Activated CD4-positive, alpha-beta T cell treated with anti-CD3 and anti-CD28 coated beads, Interleukin-2, amount 10 ng/mL, durations not matched to agents 24 days and 14 days (primary cell): ENCODE measurements at places on chromosomes 3 and 15. TPM values are rescaled to one million over a fixed set of nuclear protein-coding genes. Genes with fewer than 3 reads are reported as not detected.

DNA sequence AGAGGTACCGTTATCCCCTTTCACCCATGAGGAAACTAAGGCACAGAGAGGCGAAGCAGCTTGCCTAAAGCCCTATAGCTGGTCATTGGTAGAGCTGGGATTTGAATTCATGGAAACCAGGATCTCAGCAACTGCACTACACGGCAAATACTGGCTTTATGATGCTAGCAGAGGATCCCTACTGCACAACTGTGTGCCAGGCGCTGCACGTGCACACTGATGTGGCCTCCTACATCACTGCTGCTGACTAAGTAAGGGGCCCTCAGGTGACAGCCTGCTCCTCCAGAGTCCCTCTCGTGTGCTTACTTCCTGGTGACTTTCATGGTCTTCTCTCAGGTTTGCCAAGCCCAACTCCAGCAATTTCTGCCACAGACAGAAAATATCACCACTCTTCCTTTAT is 3.4 kb upstream of the POLG start:
- peaks cover 10% of the 10 kb centered on the region for H3K36me3 ChIP-seq
- H3K27me3 ChIP-seq, result peaks cover 17% of the 10 kb centered on the region
- no peak for DNase-seq
- H3K4me1 ChIP-seq, result peaks cover 21% of the 10 kb centered on the region

GRCh38 chr3:136839556-136839931 is 20.6 kb downstream of the SLC35G2 start:
- peaks cover 27% of the 10 kb centered on the region for H3K4me1 ChIP-seq
- no peaks in the 10 kb centered on the region for H3K27me3 ChIP-seq
- H3K4me3 ChIP-seq, result peak overlapping the region; percentile 6
- peak overlapping the region; percentile 47 for H3K27ac ChIP-seq
- H3K36me3 ChIP-seq, result peaks cover 22% of the 10 kb centered on the region

GRCh38 chr3:58651276-58651675 is 15.3 kb downstream of the FAM3D start:
- no peaks in the 10 kb centered on the region for H3K36me3 ChIP-seq
- no peaks in the 10 kb centered on the region for H3K27me3 ChIP-seq
- H3K27ac ChIP-seq, result no peak overlapping the region
- H3K4me3 ChIP-seq, result no peak overlapping the region

Gene C3orf49
- total RNA-seq, result not detected in 2 replicates

Gene TRPM1
- total RNA-seq, result not detected in 2 replicates

Gene DUOXA2
- not detected in 2 replicates for total RNA-seq

GRCh38 chr15:63939531-63940130 is 105.9 kb upstream of the HERC1 start:
- DNase-seq, result peak; percentile 77
- H3K27ac ChIP-seq, result peak overlapping the region; percentile 86
- H3K27me3 ChIP-seq, result no peaks in the 10 kb centered on the region

DNA sequence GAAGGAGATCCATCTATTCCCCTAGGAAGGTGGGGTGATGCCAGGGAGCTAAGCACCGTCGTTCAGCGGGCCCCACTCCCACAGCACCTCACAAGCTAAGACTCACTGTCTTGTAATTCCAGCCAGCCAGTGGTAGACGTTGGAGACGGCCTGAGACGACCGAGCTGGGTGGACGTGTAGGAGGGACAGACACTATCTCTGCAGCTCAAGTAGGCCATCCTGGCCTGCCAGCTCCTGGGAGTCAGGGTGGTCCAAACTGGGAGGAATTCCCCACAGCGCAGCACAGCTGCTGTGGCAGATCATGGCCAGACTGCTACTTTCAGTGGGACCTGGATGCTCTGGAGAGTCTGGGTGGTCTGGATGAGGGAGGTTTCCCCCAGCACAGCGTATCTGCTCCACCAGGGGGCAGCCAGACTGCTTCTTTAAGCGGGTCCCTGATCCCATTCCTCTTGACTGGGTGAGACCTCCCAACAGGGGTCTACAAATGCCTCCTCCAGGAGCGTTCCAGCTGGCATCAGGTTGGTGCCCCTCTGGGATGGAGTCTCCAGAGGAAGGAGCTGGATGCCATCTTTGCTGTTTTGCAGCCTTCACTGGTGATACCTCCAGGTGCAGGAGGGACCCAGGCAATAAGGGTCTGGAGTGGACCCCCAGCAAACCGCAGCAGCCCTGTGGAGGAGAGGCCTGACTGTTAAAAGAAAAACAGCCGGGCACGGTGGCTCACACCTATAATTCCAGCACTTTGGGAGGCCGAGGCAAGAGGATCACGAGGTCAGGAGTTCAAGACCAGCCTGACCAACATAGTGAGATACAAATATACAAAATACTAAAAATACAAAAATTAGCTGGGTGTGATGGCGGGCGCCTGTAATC is 27.6 kb downstream of the GNB5 start:
- no peak overlapping the region for H3K27ac ChIP-seq
- H3K4me3 ChIP-seq, result no peak overlapping the region
- no peak for DNase-seq
- H3K36me3 ChIP-seq, result peaks cover 11% of the 10 kb centered on the region
- no peaks in the 10 kb centered on the region for H3K27me3 ChIP-seq
